ENCODE measurements at places on chromosomes 6 and 20.

- DNase-seq: no peak
These were observed 106.4 kb upstream of the PRSS16 start for GRCh38 chr6:27140999-27141528.

- no peak for DNase-seq
These were observed 1.2 kb downstream of the MYH7B start for GRCh38 chr20:34956751-34957472.

DNA sequence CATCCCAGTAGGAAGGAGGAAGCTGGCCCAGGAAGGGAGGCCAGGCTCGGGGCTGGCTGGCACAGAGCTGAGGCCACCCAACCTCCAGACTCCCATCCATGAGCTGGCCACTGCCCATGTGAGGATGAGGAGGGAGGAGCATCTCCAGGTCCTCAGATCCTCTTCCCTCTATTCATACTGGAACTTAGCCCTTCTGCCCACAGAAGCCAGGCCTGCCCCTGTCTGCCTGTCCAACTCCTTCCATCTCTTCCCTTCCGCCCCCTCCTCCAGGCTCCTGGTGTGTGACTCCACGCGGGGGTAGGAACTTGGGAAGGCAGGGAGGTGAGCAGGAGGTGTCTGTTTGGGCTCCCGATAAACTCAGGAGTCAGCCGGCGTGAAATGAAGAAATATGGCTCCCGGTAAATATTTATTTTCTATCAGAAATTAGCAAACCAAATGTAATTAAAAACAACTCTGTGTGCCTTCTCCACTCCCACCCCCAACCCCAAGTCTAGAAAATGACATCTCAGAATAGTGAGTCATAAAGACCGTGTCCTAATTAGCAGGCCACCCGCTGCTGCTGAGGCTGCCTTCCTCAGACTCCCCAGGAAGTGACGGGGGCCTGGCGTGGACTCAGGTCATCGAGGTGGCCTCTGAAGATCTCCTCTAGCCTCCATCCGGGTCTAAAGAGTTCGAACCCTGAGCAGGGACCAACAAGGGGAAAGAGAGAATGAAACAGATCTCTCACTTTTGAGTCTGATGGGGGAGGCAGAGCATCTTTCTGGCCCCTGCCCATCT is 81.9 kb downstream of the MDGA1 start:
- DNase-seq: no peak

DNA sequence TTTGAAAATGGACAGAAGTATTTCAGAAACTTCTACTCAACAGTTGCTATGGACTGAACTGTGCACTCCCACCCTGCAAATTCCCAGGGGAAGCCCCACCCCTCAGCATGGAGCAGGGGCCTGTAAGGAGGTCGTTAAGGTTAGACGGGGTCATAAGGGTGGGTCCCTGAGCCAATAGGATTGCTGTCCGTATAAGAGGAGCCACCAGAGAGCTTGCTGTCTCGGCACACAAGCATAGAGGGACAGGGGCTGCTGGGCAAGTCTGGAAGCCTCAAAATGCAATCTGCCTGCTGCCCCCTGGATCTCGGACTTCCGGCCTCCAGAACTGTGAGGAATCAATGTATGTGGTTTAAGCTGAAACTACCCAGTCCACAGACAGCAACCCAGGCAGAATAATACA is 37.4 kb upstream of the AFDN start:
- no peak for DNase-seq

DNA sequence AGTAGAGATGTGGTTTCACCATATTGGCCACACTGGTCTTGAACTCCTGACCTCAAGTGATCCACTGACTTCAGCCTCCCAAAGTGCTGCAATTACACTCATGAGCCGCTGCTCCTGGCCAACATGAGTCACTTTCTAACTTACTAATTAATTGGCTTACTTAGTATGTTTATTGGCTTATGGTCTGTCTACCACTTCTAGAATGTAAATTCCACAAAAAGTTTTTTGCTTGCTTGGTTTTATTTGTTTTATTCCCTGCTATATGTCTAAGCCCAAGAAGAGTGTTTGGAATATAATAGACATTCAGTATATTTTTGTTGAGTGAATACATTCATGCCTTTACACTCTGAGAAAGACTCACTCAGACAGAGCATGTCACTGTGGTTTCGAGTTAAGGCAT is 86.0 kb downstream of the SAMD3 start:
- no peak for DNase-seq

- no peak for DNase-seq
These were observed 3.0 kb upstream of the LINC00237 start for GRCh38 chr20:21109144-21109543.

GRCh38 chr6:130843575-130844320 is 16.5 kb downstream of the SMLR1 start:
- peak; percentile 34 for DNase-seq

DNA sequence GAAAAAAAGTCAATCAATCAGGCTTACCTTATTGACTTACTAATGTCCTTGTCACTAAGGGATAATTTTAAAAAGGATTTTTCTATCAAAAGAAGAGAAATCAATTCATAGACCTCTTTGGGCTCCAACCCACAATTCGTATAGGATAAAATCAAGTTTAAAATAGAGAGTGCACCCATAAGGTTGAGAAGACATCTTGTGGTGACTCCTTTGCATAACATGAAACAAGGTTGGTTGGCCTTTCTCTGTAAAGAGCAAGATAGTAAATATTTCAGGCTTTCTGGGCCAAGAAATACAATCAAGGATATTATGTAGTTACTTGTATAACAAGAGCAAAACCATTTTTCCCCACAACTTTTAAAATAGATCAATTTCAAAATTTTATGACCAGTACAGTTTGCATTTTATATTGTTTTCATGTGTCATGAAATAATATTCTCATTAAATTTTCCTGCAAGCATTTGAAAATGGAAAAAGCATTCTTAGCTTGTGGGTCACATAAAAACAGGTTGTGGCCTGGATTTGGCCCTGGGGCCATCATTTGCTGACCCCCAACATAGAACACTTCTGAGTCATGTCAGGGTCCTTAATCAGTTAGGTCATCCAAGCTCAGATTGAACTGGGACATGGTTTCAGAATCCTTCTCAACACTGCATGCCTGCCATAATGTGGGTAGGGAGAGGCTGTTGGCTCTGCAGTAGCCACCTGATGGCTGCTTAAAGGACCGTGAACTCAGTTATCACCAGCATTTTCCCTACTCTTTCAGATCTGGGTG is 76.7 kb downstream of the MYB start:
- DNase-seq: no peak

- DNase-seq: no peak
These were observed 43.8 kb downstream of the CEP57L1 start for GRCh38 chr6:109139109-109139508.

- no peak for DNase-seq
These were observed 30.4 kb upstream of the RNF24 start for GRCh38 chr20:4045741-4046140.

- DNase-seq: no peak
These were observed 470.4 kb upstream of the SLC35B3 start for GRCh38 chr6:8905757-8906156.

DNA sequence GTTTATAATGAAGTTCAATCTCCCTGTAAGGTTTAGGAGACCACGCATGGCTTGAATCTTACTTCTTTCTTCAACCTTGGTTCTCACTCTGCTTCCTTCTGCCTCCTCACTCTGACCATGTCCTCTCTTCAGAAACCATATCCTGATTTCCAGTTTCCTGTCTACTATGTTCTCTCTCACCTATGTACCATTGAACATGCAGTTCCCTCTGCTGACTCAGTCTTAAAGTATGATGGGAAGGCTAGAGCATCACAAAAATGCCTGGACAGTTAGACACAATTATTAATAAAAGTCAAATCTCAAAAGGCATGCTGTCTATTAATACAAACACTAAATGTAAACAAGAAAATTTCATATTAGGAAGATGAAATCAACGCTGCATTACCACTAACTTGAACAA is 151.6 kb downstream of the PRKN start:
- DNase-seq: no peak

GRCh38 chr20:49915118-49915379 is 280 bp downstream of the SPATA2 start:
- no peak for DNase-seq

DNA sequence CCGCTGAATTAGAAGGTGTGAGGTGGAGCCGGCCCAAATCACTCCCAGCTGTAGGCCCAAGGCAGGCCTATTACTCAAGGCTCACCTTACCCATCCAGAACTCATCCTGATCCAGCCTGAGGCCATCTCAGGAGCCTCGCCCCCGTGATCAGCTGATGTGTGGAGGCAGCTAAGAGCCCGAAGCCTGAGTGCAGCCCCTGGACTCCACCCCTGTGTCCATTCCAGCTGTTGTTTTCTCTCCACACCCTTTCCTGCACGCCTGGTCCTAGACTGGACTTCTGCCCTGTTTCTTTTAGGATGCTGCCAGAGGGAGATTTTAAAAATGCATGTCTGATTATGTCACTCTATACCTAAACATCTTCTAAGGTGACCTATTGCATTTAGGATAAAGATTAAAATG is 124.7 kb upstream of the SUPT3H start:
- no peak for DNase-seq

DNA sequence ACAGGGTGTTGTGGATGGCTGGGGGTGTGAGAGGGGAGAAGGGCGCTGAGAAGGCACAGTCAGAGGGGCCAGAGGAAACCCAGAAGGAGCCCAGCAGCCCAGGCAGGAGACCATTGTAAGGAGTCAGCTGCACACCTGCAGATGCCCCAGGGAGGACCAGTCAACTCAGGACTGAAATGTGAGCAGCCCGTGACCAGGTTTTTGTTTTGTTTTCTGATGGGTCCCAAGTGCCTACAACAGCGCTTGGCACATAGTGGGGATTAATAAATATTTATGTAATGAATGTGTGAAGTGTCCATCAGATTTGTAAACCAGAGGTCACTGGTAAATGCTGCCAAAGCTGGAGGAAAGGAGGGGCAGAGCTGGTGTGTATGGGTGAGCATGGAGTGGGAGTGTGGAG is 30.2 kb downstream of the TRAM2 start:
- DNase-seq: no peak

DNA sequence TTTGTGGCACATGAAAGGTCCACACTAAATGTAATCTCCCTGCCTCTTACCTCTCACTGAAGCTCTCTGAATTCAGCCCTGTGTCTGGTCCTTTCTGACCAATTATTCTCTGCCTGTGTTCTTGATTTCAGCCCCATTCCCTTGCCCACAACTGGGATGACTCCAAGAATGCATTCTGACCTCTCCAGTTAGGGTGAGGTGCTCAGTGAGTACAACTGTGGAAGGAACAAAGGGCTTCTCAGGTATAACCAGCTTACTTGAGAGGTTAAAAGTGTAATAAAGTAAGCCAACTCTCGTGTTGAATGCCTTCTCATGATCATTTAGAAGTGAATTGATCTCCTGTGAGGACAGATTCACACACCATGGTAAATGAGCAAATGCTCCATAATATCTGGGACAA is 88.1 kb downstream of the GCLC start:
- DNase-seq: no peak

DNA sequence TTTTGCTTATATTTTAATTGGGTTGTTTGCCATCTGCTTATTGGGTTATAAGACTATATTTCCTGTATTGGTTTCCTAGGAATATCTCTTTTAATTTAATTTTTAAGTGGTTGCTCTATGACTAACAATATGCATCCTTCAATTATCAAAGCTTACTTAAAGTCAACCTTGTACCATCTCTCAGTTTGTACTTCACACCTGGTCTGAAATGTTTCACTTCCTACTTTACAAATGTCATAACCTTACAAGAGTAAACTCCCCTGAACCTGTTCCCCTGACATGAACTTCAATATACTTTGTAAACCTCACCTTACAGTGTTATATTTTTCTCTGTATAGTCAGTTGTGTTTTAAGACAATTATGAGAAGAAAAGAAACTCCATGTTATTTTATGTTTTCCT is 35.8 kb downstream of the PAX1 start:
- no peak for DNase-seq

DNA sequence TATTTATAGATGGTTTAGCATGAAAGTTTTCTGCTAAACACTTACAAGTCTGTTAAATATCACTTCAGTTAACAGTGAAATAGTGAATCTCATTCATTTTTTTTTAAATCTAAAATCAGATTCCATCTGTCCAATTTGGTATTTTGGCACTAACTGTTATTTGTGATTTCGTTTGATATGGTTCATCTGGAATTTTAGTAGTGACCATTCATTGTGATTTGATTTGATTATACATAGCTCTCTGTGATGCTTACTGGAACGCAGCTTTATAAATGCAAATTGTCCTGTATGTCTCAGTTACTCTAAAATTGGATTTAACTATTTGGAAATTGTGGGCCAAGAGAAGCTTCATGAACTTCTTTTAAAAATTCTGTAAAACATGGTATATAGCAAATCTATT is 571.5 kb downstream of the EYS start:
- DNase-seq: no peak

- DNase-seq: peak; percentile 30
These were observed 67.4 kb downstream of the ALDH8A1 start for GRCh38 chr6:134882426-134883038.

DNA sequence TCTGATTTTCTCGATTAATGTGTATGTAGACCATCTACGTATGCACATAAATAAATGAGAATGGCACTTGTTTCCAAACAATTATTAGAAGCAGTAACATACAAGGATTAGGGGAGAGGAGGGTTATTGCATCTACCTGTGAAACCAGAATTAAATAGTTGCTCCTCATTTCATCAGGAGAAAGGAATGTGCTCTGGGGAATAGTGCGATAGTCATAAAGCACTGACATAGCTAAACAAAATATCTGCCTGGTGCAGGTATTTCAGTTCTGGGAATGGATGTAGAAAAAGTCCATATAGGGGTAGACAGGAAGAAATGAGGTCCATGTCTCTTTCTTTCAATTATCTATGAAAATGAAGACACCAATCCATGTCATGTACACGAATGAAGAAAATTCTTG is 1.6 kb upstream of the ID4 start:
- DNase-seq: no peak

DNA sequence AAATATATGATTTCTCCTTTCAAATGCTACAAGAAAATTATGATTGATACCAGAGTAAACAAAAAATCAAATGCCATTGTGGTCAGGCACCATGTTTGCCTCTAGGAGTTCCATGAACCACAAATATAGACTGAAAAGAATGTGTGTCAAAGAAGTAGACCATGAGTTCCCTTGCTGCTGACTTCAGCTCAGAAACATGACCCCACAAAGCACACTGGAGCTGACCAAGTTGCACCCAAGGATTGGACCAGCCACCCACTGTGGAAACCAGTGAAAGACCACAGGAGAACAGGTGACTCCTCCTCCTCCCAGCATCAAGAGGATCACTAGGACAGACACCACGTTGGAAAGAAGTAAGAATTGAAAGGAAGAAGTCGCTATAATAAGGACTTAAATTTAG is 90.8 kb upstream of the TENT5A start:
- no peak for DNase-seq

GRCh38 chr6:14365393-14365792 is 247.8 kb downstream of the CD83 start:
- no peak for DNase-seq

DNA sequence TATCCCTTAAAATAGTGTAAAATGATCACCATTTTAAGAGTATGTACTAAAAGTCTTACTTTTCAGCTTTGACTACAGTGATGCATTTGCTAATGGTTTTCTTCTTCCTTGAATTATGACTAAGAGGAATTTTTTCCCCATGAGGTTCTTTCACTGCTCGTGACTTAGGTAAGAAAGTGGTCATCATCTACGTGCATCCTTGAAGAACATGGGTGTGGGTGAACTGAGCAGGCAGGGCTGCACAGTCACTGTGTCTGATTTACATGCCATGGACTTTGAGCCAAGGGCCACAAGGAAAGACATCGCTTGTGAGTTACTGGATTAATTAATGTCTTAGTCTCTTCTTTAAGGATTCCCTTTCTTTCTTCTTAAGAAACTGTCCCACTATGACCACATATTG is 33.3 kb downstream of the NQO2 start:
- no peak for DNase-seq

GRCh38 chr6:137013738-137014602 is 30.8 kb downstream of the IL20RA start:
- DNase-seq: no peak

- DNase-seq: no peak
These were observed 10.3 kb downstream of the CST3 start for GRCh38 chr20:23627501-23627900.
